Astrocyte of the cerebellum (primary cell): ENCODE measurements at places on chromosomes 4 and X.

- DNase-seq = peak; percentile 27
Observed at GRCh38 chr4:161907590-161907955, 256.2 kb downstream of the FSTL5 start.

DNA sequence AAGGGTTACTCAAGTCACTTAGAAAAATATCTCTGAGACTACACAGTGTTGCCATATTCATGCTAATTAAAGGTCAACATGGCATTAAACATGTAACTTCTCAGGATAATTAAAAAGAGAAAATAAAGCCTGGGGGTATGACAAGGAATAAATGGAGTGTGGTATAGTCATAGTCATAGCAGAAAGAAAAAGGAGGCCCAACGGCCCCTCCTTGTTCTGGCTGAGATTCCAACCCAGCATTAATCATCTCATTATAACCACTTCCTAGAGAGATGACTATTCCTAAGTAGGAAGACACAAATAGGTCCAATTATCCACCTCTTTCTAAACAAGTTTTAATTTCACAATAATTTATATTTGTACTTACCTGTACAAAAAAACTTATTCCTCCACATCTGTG lies 778.4 kb upstream of the AADAT start:
- DNase-seq = no peak

DNA sequence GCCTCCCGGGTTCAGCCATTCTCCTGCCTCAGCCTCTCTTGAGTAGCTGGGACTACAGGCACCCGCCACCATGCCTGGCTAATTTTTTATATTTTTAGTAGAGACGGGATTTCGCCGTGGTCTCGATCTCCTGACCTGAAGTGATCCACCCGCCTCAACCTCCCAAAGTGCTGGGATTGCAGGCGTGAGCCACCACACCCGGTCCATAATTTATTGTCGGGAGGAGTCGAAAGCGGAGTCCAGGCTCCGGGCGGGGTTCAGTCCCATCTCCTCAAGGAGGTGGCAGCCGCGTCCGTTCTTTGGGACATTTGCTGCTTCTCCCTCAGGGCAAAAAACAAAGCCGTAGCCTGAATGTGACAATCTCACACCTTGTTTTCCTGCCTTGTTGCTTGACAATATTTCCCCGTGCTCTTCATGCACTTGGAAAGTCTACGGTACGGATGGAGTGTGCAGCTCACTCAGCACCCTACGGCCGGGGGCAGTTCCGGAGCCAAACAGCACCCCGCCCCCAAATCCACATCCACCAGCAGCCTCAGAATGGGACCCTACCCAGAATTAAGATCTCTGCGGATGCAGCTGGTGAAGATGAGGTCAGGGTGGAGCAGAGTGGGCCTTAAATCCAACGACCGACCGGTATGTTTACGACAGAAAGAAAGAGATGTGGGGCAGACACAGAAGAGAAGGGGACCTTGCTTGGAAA lies 9.6 kb downstream of the GTPBP6 start:
- DNase-seq = no peak

DNA sequence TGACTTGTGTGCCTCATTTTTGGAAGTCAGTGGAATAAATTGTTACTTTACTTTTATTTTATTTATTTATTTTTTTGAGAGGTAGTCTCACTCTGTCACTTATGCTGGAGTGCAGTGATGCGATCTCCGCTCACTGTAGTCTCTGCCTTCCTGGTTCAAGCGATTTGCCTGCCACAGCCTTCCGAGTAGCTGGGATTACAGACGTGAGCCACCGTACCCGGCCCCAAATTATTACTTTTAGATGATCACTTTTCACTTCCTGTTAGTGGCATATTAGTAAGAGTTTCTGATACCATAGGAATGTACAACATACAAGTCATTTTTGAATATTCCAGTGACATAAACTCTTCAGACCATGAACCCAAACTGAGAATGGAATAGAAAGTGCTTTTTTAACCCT lies 611.0 kb upstream of the MAGEB2 start:
- DNase-seq = no peak

- DNase-seq = no peak
Observed at GRCh38 chr4:17528551-17529165, 13.7 kb downstream of the CLRN2 start.

- no peak for DNase-seq
Observed at GRCh38 chr4:187166886-187167512, 443.3 kb upstream of the FAT1 start.

GRCh38 chrX:40174854-40175510 lies 77.2 kb upstream of the BCOR start:
- no peak for DNase-seq
